ENCODE measurements at places on chromosomes 7 and 10.

DNA sequence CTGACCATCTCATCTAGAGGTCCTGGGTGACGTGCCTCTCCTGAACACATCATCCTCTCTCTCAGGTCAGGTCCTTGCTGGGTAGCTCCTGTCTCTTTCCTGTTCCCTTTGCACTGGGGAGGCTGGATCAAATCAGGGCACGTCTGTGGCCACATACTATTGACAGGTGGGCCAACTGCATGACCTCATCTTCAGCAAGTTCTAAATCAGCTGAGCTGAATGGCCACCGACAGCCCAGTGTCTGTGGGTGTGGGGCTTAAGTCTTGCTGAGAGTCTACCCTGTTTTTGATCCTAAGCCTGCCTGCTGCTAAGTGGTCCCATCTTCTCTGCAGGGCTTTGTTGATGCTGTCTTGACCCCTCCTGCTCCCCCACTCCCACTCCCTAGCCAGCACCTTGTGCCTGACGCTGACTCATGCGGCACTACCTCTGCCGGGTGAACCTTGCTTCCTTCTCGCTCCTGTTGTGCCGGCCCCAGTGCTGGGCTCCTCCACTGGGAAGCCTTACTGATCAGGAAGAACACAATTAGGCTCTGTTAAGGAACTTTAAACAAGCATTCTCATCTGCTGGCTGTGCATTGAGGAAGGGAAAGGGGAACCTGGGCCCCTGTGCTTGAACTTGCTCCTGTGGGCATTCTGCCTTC is 440.4 kb downstream of the PLXNA4 start:
- DNase-seq = peak; percentile 18

DNA sequence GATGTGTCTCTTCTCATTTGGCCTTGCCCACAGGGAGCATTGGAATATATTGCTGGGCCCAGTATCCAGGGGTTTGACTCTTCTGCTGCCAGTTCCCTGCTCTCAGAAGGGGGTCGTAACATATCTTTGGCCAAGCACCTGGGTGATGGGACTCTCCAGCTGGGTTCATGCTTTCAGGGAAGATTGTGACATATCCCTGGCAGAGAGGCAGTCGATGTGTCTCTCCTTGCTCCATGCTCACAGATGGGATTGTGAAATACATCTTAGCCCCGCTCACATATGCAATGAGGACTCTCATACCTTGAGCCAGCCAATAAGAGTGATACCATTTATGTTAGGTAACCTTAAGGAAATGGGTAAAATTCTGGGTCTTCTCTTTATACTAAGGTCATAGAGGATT is 39.2 kb upstream of the ZNF680 start:
- no peak for DNase-seq

DNA sequence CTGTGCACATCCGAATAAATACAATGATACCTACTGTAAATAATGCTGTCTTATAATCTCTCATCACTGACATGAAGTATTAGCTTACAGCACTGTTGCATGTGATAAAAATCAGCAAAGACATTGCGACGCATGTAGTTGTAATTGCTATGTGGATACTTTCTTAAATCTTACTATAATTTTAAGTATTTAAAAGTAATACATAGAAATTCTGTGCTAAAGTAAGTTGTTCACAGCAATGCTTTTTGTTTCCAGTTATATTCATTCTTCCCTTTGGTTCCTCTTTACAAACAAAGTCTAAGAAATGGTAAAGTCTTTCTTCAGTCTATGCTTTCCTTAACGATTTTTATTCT is 113.7 kb upstream of the DGKB start:
- no peak for DNase-seq

GRCh38 chr10:122096705-122097104 is 107.7 kb downstream of the TACC2 start:
- DNase-seq = no peak
